ENCODE measurements at places on chromosomes 1 and 21. TPM values are rescaled to one million over a fixed set of nuclear protein-coding genes. Genes with fewer than 3 reads are reported as not detected.

DNA sequence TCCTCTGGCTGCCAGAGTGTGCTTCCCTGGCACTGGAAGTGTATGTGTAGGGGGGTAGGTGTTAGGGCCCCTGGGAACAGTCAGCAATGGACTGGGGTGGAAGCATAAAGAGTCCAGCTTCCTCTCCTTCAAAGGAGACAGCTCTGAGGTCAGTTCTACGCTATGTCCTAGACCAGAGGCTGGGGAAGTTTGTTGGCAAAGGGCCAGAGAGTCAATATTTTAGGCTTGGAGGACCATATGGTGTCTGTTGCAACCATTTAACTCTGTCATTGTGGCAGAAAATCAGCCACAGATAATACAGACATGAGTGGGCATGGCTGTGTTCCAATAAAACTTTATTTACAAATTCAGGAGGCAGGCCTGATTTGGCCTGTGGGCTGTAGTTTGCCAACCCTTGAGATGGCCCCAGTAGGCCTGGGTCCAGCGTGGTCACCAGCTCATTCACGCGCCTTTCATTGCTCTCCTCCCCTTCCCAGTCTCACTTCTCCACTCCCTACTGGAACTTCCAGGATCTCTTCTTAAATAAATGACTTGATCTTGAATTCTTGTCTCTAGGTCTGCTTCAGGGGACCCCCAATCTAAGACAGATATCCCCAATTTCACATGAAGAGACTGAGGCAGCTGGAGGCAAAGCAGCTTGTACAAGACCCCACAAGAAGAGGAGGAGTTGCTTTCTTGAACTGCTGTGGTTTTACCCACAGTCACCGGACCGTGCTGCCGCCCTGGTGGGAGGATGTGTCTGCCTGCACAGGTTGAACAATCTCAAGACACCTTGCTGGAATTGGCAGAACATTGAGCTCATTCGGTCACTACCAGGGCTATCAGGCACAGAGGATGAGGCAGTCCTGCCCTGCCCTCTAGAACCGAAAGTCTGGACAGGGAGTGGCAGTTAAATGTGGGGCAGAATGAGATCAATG, 162.4 kb upstream of the POU3F1 start:
- DNase-seq: no peak

HNRNPCL4 gene
- not detected for total RNA-seq

GRCh38 chr21:15354516-15354915, 289.7 kb upstream of the NRIP1 start:
- DNase-seq: no peak

C1orf35 gene
- total RNA-seq: 13.3 TPM

- DNase-seq: no peak
Measured at GRCh38 chr21:18877917-18878316, 474.3 kb upstream of the TMPRSS15 start.

DNA sequence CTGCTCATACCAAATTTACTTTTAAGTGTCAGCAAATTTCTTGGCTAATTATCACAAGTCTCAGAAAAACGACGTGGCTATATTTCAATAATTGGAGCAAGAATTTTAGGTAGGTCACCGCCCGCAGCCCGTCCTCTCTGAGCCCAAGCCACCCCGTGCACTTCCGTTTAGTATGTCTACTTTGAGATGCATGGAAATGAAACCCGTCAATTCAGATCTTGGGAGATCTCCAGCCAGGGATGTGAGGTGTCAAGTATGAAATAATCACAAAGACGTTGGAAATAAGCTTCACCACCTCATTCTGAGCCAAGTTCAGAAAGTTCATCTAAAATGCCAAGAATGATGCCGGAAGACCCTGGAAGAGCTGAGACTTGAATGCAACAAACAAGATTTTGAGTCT, 132.6 kb upstream of the IRF2BP2 start:
- DNase-seq: no peak

DNA sequence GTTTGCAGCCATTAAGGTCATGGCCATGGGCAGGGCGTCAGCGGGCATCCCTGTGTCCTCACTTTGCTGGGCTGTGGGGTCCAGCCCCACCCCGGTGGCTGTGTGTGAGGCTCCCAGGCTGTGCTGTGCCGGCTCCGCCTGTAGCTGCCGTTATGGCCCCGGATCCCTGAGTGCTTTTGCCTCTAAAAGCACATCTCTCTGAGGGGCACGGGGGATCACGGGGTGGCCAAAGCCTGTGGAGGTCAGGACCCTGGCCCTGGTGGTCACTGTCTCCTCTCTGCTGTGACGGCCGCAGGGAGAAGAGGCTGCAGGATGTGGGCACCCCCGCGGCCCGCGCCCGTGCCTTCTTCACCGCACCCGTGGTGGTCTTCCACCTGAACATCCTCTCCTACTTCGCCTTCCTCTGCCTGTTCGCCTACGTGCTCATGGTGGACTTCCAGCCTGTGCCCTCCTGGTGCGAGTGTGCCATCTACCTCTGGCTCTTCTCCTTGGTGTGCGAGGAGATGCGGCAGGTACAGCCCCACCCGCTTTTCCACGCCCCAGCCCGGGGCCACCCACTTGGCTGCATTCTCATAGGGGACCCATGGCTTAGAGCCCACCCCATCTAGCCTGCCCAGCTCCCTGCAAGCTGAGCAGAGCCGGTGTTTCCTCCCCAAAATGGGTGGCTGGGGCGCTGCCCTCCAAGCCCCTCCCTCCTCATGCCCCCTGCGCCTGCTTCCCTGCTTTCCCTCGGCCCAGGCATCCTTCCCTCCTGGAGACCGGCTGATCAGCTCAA, 48.2 kb downstream of the TRPM2 start:
- DNase-seq: no peak

DNA sequence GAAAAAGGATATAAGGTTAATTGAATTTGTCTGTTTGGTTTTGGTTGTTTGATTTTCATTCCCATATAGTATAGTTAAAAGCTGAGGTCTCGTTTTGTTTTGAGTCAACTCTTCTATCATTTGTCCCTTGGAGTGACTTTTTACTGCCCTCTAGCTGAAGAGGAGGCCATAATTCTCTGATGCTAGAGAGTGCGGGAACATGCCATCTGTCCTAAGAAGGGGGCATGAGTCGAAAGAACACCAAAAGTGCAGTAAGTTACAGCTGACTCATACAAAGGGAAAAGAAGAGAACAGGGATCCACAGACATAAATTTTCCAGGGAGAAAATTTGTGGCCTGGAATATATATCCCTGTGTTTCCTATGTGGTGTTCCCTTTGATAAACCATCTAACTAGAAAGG, 4.1 kb downstream of the KRTAP21-3 start:
- no peak for DNase-seq
